ENCODE measurements at places on chromosomes 16 and 17.

DNA sequence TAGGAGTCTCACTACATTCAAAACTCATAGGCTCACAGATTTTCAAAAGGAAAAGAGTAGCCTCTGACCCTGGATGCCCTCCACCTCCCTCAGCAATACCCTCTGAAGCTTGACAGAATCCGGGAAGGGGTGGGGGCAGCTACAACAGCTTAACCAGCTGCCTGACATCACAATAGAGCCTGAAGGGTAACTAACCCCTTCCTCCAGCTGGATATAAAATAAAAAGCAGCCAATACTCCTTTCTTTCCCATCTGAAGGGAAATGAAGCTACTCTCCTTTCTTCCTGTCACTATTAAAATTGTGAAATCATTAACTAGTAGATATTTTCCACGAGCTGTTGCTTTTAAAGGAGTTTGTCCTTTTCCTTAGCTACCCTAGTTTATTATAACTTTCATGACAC, 24.0 kb downstream of the USP31 start:
- DNase-seq = no peak

DNA sequence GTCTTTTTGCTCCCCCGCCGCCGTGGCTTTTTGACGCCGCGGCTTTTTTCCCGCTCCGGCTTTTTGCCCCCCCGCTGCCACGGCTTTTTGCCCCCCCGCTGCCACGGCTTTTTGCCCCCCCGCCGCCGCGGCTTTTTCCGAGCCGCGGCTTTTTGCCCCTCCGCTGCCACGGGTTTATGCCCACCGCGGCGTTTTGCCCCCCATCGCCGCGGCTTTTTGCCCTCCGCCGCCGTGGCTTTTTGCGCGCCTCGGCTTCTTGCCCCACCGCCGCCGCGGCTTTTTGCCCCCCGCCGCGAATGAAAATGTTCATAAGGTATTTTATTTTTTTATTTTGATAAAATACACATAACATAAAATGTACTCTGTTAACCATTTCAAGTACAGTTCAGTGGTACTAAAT, 527.2 kb upstream of the WSB1 start:
- DNase-seq = no peak

DNA sequence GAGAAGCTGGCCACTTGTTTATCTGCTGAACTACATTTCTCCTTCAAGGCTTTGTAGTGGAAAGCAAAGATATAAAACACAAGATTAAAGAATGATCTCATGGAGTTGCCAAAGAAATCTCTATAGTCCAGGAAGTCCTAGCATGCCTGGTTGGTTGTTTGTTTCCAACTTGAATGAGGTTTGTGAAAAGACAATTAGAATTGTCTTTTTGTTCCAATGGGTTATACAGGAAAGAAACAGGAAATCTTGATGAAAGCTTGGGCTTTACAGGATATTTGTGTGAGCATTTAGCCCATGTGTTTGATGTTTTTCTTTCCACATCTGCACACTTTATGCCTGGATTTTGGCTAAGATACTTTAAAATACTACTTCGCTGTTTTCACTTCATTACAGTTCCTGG, 273.4 kb downstream of the CEP112 start:
- no peak for DNase-seq

- no peak for DNase-seq
Measured at GRCh38 chr17:39576187-39576586, 31.5 kb downstream of the NEUROD2 start.

DNA sequence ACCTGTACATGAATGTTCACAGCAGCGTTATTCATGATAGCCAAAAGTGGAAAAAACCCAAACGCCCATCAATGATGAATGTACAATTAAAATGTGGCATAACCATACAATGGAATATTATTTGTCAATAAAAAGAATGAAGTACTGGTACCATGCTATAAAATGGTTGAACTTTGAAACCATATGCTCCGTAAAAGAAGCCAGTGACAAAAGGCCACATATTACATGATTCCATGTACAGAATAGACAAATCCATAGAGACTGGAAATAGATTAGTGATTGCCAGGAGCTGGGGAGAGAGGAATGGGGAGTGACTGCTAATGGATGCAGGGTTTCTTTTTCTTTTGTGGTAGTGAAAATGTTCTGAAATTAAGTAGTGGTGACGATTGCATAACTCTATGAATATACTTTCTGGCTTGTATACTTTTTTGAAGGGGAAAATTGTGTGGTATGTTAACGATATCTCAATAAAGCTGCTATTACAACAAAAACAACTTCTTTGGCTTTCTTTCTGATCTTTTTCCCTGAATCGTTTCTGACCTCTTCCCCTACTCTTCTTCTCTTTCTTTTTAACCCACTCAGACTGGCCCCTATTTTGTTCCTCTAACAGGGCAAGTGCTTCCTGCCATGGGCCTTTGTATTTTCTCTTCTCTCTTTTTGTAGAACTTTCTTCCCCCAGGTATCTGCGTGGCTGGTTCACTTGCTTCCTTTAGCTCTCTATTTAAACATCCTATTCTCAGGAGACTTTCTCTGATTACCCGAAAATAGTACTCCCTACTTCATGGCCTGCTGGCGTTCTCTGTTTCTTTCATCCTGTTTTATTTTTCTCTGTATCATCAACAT, 67.9 kb downstream of the FTO start:
- DNase-seq = no peak

DNA sequence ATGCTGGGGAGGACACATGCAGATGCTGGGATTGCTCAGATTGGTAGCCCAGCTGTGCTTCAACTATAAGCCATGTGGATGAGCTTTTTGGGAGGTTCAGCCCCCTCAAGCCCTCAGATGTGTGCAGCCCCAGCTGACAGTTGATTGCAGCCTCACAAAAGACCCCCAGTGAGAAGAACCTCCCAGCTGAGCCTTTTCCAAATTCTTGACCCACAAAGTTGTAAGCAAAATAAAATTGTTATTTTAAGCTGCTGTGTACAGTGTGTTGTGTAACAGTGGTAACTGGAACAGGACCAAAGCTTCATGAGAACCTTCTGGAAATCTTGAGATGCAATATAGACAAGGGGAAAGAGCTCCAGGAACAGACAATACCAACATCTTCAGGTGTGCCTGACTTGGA, 156.8 kb upstream of the IRX3 start:
- no peak for DNase-seq

- DNase-seq = no peak
Measured at GRCh38 chr17:73261952-73262675, 434 bp upstream of the CPSF4L start.

GRCh38 chr17:71232801-71233559, 887.8 kb upstream of the SOX9 start:
- no peak for DNase-seq

All from CD4-positive, alpha-beta memory T cell (primary cell).